ENCODE measurements at places on chromosomes 12 and 14. TPM values are rescaled to one million over a fixed set of nuclear protein-coding genes. Genes with fewer than 3 reads are reported as not detected.

DNA sequence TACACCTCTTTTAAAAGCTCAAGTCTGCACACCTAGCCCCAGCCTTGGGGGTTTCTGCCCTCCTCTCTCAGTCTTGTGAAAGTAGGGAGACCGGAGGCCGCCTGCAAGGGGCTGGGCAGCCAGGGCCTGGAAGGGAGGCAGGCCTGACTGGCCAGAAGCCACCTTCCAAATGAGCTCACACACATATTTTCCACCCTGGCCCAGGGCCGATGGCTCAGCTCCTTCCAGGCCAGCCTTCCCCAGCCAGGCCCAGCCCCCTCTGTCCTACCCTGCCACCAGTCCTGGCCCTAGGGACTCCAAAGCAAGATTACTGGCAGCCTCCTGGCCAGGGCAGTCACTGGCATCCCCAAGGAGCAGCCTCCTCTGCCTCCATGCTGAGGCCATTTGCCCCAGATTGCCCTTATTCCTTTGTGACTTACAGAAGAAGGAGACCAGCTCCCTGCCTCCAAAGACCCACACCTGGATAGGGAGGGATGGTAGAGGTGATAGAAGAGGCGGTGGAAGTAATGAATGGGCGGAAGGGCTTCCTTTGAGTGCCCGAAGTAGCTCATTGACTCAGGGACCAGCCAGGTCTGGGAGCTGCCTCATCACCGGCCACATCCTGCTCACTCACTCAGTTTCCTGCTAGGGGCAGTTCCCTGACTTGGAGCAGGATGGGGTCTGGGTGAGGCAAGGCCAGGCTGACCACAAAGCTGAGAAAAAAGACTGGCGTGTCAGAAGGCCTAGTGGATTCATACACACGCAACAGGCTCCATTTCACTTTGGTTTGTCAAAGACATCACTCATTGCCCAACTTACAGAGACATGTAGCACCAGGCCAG lies 14.8 kb downstream of the MMP14 start:
- no peak overlapping the region for H3K27ac ChIP-seq
- H3K4me3 ChIP-seq = no peak overlapping the region
- peaks cover 3% of the 10 kb centered on the region for H3K36me3 ChIP-seq
- H3K4me1 ChIP-seq = peaks cover 25% of the 10 kb centered on the region
- no peaks in the 10 kb centered on the region for H3K27me3 ChIP-seq

DNA sequence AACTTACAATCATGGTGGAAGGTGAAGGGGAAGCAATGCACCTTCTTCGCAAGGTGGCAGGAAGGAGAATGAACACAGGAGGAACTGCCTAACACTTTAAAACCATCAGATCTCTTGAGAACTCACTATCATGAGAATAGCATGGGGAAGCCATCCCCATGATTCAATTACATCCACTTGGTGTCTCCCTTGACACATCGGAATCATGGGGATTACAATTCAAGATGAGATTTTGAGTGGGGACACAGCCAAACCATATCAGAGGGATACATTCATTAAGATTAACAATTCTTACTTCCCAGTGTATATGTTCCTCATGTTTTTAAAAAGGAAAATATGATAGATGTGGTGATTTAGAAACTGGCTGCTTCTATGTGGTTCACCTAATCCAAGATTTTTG lies 117.9 kb downstream of the PDE3A start:
- no peaks in the 10 kb centered on the region for H3K27me3 ChIP-seq
- H3K4me1 ChIP-seq = peaks cover 12% of the 10 kb centered on the region
- H3K36me3 ChIP-seq = no peaks in the 10 kb centered on the region
- H3K27ac ChIP-seq = peak overlapping the region; percentile 50

DNA sequence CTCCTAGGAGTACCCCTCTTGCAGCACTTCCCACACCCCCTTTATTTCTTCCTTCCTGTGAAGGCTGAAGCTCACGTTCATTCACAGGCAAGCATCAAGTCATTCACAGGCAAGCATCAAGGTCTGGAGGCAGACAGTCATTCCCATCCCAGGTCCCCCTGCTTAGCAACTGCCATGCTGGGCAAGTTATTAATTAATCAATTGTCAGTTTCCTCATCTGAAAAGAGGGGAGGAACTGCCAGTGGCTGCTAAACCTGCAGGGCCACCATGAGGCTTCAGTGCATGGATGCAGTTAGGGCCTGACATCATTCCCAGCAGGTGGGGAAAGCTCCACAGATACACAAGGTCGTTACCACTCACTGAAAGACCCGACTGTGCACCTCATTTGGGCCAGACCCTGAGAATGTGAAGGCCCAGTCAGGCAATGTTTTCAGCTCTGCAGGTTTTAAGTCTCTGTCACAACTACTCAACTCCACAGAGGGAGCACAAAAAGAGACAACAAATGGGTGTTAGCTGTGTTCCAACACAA lies 85.0 kb upstream of the GPR68 start:
- peaks cover 17% of the 10 kb centered on the region for H3K36me3 ChIP-seq
- no peak overlapping the region for H3K4me3 ChIP-seq
- no peaks in the 10 kb centered on the region for H3K4me1 ChIP-seq

The ADSS1 gene
- total RNA-seq = 10.0 TPM

DNA sequence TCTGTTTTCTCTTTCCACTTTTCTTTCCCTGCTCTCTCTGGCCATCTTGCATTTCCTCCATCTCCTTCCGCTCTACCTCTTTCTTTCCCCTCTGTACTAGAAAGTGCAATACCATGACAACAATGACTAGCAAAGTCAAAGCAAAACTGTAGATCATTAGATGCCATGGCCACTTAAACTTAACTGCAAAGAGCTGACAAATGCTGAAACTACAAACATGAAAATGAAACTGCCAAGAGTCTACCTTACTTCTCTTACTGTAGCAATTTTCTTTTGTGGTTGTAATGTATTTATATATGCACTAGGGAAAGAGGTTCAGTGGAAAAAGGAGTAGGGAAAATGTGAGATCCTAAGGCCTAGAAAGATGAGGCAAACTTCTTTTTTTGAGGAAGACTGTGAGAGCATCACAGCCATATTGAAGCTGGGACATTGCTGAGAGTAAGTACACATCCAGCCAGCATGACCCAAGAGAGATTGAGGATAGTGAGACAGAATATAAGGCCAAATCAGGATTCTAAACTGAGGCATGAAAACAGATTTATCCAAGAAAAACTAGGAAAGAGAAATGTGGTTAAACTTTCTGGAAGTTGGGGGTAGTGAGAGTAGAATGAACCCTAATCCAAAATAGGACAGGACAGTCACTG lies 276.6 kb upstream of the NAV3 start:
- H3K36me3 ChIP-seq = no peaks in the 10 kb centered on the region
- H3K27ac ChIP-seq = no peak overlapping the region
- no peak for DNase-seq
- H3K4me3 ChIP-seq = no peak overlapping the region
- no peaks in the 10 kb centered on the region for H3K4me1 ChIP-seq

- no peaks in the 10 kb centered on the region for H3K36me3 ChIP-seq
- no peak for DNase-seq
- H3K27me3 ChIP-seq = peaks cover 3% of the 10 kb centered on the region
- H3K4me3 ChIP-seq = no peak overlapping the region
- no peak overlapping the region for H3K27ac ChIP-seq
These were observed 8.1 kb downstream of the LPAR5 start for GRCh38 chr12:6627616-6628015.

The RHEBL1 gene
- total RNA-seq = 6.9 TPM

- peaks cover 76% of the 10 kb centered on the region for H3K4me1 ChIP-seq
- H3K36me3 ChIP-seq = no peaks in the 10 kb centered on the region
- no peak overlapping the region for H3K4me3 ChIP-seq
- peaks cover 77% of the 10 kb centered on the region for H3K27me3 ChIP-seq
- no peak overlapping the region for H3K27ac ChIP-seq
These were observed 18.2 kb upstream of the FIGNL2 start for GRCh38 chr12:51866762-51867161.

GRCh38 chr12:110846615-110847566 lies at the start of gene CCDC63:
Gene CCDC63 (plus strand): TSS chr12:110846987. CDS start chr12:110852955, 5,968 bp downstream.
- H3K27ac ChIP-seq = peak within 1 kb of the TSS; percentile 81
- H3K27me3 ChIP-seq = peaks cover 19% of the 10 kb centered on the region
- peak; percentile 77 for DNase-seq

- no peak overlapping the region for H3K4me3 ChIP-seq
- peak; percentile 63 for DNase-seq
- H3K36me3 ChIP-seq = no peaks in the 10 kb centered on the region
- H3K27ac ChIP-seq = no peak overlapping the region
- no peaks in the 10 kb centered on the region for H3K4me1 ChIP-seq
These were observed 4.7 kb downstream of the LTB4R start for GRCh38 chr14:24315807-24316596.

The CKAP4 gene
- total RNA-seq = 67.8 TPM

The SCNN1A gene
- 108 TPM for total RNA-seq

The TMPRSS12 gene
- not detected for total RNA-seq

- DNase-seq = peak; percentile 41
- H3K4me1 ChIP-seq = no peaks in the 10 kb centered on the region
- H3K27me3 ChIP-seq = no peaks in the 10 kb centered on the region
- no peak overlapping the region for H3K27ac ChIP-seq
These were observed 44.0 kb upstream of the REP15 start for GRCh38 chr12:27652174-27652763.

GRCh38 chr12:75658901-75659823 lies 147.8 kb upstream of the KRR1 start:
- H3K36me3 ChIP-seq = no peaks in the 10 kb centered on the region
- H3K4me1 ChIP-seq = peaks cover 4% of the 10 kb centered on the region
- DNase-seq = no peak
- H3K4me3 ChIP-seq = no peak overlapping the region
- H3K27ac ChIP-seq = no peak overlapping the region
- no peaks in the 10 kb centered on the region for H3K27me3 ChIP-seq

DNA sequence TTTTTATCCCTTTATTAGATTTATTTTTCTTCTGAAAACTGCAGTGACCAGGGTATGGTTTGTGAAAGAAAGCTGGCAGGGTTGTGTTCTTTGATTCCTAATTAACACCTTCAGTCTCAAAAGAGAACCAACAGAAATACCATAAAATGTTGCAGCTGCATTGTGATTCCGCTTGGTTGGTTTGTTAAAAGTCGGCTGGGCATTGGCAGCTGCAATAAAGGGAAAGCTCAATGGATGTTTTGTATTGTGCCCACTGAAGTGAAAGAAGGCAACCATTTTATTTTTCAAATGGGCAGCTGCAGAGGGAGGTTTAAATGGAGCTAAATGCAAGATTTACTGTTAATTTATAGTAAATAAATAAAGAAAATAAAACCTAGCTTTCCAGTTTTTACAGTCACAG lies 16.7 kb downstream of the LGR5 start:
- H3K27ac ChIP-seq = no peak overlapping the region
- no peak overlapping the region for H3K4me3 ChIP-seq
- H3K4me1 ChIP-seq = peaks cover 27% of the 10 kb centered on the region
- H3K27me3 ChIP-seq = peaks cover 53% of the 10 kb centered on the region
- no peaks in the 10 kb centered on the region for H3K36me3 ChIP-seq

DNA sequence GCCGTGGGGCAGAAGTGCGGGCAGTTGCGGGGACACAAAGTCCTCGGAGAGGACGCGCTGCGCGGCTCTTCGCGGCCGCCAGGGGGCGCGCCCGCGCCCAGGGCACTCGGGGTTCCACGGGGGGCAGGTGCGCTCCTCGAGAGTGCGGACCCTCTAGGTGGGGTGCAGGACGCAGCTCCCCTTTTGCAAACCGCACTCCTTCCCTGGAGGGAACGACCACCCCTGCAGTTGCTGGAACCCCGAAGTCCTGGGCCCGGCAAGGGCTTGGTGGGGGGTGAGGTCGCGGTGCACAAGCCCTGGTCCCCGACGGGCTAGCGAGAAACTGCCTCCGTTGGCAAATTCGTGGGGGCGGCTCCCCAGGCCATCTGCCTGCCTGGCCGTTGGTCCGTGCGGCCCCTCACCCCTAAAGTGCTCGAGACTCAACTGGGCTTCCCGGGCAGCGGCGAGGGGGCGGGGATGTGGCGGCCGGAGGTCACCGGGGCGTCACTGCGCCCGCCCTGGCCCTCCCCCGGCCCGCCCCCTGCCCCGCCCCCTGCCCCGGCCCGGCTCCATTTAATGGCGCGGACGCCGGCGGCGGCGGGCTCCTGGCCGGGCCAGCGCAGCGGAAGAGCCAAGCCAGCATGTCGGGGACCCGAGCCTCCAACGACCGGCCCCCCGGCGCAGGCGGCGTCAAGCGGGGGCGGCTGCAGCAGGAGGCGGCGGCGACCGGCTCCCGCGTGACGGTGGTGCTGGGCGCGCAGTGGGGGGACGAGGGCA lies at the start of gene ADSS1:
TSS of gene ADSS1 (plus strand) at position 579 of the 756 bp plus-strand sequence. CDS start at position 621, 42 bp downstream.
- DNase-seq = peak; percentile 66
- H3K36me3 ChIP-seq = no peaks in the 10 kb centered on the region
- peak within 1 kb of the TSS; percentile 69 for H3K4me3 ChIP-seq
- H3K27ac ChIP-seq = no peak within 1 kb of the TSS
- peaks cover 2% of the 10 kb centered on the region for H3K27me3 ChIP-seq
- H3K4me1 ChIP-seq = peaks cover 5% of the 10 kb centered on the region

DNA sequence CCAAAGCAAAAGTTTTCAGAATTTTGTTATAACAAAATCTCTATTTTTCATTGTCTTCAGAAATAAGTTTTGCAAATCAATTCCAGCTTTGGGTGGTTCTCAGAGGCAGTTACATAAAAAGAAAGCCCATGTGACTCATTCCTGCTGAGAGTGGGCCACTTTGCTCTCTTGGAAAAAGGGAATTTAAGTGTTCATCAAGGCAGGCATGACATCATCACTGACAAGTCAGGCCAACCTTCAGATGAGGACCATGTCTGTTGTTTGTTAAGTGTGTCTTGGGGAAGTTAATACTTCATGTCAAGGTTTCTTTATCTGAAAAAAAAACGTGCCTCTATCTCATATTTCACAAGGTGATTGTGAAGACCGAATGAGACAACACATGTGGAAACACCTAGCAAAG lies 519.8 kb upstream of the TMPO start:
- no peak overlapping the region for H3K27ac ChIP-seq
- H3K4me3 ChIP-seq = no peak overlapping the region
- no peak for DNase-seq
- peaks cover 8% of the 10 kb centered on the region for H3K36me3 ChIP-seq

The STON2 gene
- total RNA-seq = 45.2 TPM

DNA sequence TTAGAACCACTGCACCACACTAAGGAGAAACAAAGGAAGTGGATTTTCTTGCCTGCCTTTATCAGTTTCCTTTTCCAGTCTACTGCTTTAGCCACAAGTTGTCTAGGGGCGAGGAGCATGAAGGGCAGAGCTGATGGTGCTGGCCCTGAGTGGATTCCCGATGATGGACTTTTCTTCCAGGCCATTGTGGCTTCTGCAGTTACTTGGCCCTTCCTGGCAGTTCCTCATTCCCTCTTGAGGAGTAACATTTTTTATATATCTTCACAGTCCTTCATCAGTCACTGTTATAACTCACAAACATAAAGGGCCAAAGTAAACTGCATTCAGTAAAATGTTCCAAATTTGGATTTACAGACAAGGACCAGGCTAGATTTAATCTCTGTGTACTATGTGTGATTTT lies 61.2 kb upstream of the SRSF5 start:
- H3K4me3 ChIP-seq = no peak overlapping the region
- H3K27me3 ChIP-seq = no peaks in the 10 kb centered on the region
- H3K4me1 ChIP-seq = peaks cover 29% of the 10 kb centered on the region
- H3K27ac ChIP-seq = no peak overlapping the region
- DNase-seq = no peak

DNA sequence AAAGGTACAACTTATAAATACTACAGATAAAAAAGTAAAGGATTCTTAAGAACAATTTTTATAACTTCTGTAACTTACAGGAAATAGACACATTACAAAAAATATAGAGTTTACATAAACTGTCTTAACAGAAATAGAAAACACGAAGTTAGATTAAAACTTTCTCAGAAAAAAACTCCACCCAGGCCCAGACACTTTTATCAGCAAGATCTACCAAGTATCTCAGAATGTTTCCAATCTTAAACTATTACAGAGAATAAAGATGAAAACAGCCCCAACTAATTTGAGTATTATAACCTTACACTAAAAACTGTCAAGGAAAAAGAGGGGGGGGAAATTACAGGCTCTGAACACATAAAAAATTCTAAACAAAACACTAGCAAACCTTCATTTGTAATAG lies 8.2 kb downstream of the ZFC3H1 start:
- no peak for DNase-seq
- H3K36me3 ChIP-seq = peaks cover 26% of the 10 kb centered on the region

Data from WTC11 (cell line).